ENCODE measurements at places on chromosomes 6 and 20.

DNA sequence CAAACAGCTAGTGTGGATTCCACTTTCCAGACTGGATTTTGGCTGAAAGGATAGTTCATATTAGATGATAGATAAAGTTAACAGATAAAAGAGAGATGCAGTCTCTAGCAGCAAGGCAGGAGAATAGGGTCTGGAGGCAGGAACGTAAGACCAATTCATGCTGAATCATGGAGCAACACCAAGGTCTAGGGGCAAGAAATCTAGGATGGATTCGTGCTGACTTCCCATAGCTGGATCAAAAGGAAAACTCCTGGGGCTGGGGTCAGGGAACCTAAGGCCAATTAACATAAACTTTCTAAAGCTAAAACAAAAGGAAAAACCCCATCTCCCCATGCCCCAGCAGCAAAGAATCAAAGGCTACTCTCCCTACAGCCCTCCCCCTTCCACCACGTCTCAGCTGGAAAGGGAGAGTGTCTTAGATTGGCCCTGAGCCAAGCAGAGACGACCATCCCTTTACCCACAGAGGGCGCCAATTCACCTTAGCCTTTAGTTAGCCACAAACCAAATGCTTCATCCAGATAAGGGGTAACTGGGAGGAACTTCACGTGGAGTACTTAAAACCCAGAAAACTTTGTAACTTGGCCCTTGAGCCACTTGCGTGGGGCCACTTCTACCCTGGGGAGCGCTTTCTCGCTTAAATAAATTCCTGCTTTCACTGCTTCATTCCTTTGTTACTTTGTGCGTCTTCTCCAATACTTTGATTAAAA, 7.6 kb downstream of the TREM1 start:
- peak; percentile 44 for DNase-seq

- no peak for DNase-seq
Measured at GRCh38 chr6:108738684-108739416, 109.4 kb upstream of the ARMC2 start.

GRCh38 chr6:25034431-25034921, 98.7 kb upstream of the RIPOR2 start:
- DNase-seq: no peak

DNA sequence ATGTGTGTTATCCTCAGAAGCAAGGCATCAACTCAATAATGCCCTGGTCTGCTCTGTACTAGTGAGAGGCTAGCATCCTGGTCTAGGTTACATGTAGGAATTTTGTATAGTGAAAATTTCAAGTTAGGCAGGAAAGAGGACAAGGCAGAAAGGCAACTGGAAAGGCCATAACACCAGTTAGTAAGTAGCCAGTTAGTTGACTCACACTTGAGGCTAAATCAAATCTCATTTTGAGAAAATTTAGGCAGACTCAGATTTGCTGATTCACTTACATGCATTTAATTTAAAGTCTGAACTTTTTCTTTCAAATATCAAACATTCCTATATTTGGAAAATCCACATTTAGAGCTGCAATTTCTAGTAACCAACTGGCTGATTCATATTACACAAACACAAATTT, 184.5 kb upstream of the TCF21 start:
- DNase-seq: no peak

GRCh38 chr6:12327988-12328387, 37.8 kb downstream of the EDN1 start:
- no peak for DNase-seq

DNA sequence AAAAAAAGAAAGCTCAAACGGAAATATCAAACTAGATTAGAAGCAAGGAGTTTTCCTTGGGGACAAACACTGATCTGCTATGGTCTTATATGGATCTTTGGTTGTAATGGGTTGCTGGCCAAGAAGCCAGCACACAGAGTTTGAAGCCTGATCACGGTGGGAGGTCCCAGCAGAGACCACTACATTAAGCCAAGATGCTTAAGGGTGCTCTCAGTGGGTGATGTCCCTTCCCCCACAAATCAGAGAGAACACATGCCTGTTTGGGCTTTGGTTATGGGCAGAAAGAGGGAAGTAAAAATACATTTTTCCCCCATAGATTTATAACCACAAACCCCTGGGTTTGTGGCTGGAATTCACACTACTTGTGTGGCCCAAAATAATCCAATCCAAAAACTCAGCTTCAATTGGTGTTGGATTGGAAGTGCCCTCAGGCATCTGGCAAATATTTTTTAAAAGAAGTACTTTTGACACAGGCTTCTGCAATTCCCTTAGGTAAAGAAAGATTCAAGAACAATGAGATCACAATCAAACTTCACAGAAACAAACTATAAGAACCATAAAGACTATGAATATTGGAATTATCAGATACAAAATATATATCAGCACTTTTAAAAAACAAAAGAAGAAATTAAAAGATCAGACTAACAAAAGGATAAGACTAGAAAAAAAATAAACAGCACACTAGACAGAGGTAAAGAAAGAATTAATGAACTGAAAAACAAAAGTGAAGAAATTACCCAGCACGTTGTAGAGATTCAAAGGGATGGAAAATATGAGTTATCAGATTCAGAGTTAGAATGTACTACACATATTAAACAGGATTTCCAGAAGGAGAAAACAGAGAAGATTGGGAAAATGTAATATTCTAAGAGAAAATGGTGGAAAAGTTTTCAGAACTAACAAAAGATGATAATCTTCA, 44.7 kb downstream of the ESF1 start:
- DNase-seq: no peak

GRCh38 chr6:130412556-130413290, 46.9 kb downstream of the TMEM200A start:
- no peak for DNase-seq

DNA sequence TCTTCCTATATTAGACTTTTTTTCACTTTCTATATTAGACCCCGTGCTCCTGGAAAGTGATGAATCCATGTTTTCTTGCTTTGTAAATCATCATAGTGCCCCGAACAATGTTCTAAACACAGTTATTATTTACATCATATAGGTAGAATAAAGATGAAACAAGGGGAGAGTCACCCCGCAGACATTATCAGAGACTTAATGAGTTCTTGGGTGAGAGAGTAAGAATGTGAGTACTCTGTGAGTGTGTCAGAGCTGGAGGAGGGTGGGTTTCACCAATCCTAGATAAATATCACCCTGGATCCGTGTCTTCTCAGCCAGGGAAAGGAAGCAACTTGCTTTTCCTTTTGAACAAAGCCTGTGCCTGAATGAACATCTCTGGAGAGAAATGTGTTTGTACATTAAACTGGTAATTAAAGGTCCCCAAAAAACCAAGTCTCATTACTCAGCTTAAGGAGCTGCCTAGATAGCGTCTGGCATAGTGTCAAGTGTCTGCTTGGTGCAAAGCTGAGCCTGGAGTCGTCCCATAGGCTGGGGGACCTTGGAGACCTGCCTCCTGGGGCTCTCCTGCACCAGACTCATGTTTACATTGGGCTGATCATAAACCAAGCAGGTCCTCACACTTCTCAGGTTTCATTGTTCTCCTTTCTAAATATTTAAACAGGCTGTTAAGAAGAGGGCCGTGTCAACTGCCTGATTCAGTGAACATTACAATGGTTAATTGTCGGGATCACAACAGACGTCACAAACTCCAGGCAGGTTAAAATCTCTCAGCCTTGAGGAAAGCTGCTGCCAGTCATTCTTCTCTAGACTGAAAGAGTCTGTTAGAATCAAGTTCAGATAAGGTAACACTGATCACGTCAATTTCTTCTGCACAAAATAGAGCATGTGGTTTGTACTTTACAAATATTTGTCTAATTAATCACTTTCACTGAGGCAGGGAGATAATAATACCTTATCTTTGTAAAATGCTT, 179.7 kb upstream of the MYLIP start:
- no peak for DNase-seq

DNA sequence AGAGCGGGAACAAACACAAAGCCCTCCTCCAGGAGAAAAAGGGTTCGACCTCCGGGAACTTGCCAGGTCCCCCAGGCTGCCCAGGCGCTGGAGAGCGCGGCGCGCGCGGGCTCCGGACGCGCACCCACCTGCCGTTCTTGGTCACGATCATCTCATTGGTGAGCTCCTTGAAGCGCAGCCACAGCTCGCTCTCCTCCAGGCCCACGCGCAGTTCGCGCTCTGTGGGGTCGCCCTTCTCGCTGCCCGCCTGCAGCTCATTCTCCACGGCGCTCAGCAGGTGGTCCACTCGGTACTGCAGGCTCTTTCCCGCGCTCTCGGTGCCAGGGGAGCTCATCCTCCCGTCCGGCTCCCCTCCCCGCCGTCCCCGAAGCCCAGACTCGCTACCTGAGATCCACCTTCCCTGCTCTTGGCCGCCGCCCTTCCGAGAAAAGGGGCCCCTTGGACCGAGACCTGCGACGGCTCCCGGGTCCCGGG, 356 bp downstream of the TBXT start:
- no peak for DNase-seq

DNA sequence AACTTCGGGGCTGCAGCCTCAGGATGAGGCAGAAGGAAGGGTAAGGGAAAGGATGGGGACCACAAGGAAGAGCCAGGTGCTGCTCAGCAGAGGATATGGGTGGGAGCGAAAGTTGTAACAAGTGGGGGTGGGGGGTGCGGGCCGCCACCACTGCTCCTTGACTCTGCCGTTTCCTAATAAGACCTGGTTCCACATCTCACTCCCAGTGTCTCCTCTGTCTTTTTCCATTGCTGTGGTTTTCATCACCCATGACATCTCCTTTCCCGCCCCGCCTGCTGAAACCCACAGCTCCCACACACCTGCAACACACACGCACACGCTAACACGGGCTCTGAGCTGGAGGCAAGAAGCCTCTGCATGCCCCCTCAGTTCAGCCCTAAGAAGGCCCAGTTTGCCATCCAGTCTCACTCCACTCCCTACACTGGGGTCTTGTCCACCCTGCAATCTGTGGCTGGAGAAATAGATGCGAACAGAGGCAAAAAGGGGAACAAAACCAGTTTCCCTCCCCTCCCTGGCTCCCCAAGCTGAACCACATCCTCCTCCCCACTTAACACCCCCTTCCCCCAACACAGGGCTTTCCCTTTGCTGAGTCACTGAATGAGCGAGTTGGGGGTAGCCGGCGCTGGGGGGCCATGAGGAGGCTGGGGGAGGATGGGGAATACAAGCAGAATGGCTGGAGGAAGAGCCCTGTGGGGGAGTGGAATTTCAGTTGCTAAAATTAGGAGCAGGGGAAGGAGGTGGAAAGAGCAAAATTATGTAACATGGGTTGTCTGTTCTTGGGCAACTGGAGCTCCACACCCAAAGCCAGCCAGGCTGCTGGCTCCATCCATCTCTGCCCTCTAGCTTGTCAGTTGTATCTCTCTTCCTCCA, 11.5 kb downstream of the NFKBIL1 start:
- peak; percentile 80 for DNase-seq

GRCh38 chr20:10125757-10126156, 91.0 kb downstream of the ANKEF1 start:
- DNase-seq: no peak

GRCh38 chr20:32871627-32872160, 13.0 kb downstream of the EFCAB8 start:
- DNase-seq: no peak

DNA sequence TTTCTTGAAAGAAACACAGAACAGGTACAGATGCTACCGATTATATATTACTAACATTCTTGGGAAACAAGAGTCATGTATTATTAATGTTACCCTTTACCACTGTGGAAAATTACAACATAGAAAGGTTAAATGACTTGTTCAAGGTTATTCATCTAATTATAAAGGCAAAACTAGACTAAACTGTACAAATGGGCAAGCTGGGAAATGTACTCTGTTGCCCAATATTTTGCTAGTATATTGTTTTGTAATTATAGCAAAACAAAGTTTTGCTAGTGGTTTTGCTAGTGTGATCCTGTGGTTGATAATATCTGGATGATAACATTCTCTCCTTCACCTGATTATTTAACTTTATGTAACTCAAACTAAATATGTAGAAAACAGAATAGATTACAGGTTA, 96.5 kb downstream of the TINAG start:
- no peak for DNase-seq

- no peak for DNase-seq
Measured at GRCh38 chr20:37355252-37356180, 9.6 kb downstream of the SRC start.

- DNase-seq: no peak
Measured at GRCh38 chr6:113370508-113371502, 486.3 kb upstream of the MARCKS start.

- no peak for DNase-seq
Measured at GRCh38 chr6:143745166-143746133, 67.7 kb downstream of the PHACTR2 start.

DNA sequence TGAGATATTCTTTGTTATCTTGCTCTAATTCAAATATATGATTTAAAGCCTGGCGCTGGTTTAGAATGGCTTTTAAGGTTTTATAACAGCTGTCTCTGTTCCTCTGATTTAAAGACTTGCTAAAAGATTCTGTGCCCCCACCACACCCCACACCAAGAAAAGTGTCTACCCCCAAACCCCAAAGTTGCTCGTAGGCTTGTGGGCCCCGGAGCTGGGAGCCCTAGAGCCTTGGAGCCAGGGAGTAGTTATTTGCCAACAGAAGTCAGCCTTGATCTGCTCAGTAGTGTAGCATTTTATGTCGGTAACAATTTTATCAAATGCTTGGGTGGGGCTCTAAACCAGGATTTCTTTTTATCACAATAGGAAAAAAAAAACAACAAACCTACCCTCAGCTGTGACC, 105.2 kb upstream of the TRAF3IP2 start:
- DNase-seq: no peak

DNA sequence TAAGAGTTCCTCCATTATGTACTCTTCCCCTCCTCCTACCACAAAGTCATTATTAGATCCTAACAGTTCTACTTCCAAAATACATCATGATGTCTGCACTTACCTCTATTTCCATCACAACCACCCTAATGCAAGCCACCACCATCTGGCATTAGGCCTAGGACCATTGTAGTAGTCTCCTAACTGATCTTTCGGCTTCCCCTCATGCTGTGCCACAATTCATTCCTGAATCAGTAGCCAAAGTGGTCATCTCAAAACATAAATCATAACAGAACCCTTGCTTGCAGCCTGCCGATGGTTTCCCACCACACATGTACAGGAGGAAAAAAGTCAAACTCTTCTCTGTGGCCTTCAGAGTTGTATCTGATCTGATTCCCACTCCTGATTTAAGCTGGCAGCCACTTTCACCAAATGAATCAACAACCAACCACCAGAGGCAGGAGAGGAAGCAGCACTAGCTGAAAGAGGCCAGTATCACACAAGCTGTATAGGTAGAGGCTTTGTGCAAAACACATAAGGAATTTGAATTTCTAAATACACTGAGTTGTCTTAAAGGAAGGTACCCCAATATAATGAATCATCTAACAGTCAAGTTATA, 26.1 kb downstream of the FAM184A start:
- DNase-seq: peak; percentile 5

GRCh38 chr20:61656198-61656597, 404.1 kb downstream of the CDH4 start:
- no peak for DNase-seq

- no peak for DNase-seq
Measured at GRCh38 chr6:37182736-37183590, 13.0 kb downstream of the PIM1 start.

DNA sequence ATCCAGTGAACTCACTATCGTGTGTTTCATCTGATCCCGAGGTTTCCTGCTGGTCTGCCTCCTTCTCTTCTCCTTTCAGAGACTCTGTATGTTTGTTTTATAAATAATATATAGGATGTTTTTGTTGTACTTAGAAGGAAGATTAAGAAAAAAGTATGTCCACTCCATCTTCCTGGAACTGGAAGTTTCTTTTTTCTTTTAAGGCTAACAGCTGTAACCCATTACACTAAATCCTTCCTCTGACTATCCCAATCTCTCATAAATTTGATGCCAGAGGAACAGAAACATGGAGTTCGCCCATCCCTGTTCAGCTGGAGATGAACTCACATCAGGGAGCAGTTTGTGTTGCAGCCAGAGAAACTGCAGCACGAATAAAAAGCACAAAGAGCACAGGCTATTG, 20.7 kb downstream of the RIPK1 start:
- no peak for DNase-seq

GRCh38 chr6:157527471-157527907, 146.5 kb downstream of the ZDHHC14 start:
- DNase-seq: no peak

Data from stimulated activated CD4-positive, alpha-beta T cell treated with anti-CD3 and anti-CD28 coated beads, TNF-alpha, amount 100 ng/mL, for 24 hours (primary cell).